Type B pancreatic cell (in vitro differentiated cells): ENCODE measurements at places on chromosomes 11 and 22.

DNA sequence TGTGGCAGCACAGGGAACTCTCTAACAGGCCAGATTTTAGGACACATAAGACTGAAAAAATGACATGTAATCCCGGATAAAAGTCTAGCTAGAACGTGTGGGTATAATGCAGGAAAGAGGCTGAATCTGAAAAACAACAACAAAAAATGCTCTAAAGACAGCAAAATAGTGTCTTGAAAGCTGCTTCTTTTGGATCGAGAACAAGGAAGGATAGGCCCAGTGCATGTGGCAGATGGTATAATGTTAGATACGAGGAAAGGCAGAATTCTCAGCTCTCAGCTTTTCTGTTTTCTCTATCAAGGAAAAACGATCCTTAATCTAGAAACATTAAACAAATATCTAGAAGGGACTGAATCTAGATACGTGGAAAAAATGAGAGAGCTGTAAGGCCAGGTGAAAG is 33.8 kb upstream of the PARVA start:
- DNase-seq, result no peak

- DNase-seq, result no peak
Measured at GRCh38 chr11:5928811-5929210, 13.2 kb upstream of the OR56A3 start.

- no peak for DNase-seq
Measured at GRCh38 chr11:10310301-10310841, 5.5 kb downstream of the ADM start.

- DNase-seq, result no peak
Measured at GRCh38 chr11:30535818-30536217, 50.3 kb downstream of the MPPED2 start.

DNA sequence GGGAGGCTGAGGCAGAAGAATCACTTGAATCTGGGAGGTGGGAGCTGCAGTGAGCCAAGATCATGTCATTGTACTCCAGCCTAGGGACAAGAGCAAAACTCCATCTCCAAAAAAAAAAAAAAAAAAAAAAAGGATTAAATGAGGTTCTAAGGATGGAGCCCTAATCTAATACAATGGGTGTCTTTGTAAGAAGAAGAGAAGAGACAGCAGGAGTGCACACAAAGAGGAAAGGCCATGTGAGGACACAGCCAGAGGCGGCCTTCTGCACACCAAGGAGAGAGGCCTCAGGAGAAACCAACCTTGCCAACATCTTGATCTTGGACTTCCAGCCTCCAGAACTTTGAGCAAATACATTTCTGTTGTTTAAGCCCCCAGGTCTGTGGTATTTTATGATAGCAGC is 66.6 kb upstream of the CECR2 start:
- no peak for DNase-seq

- DNase-seq, result no peak
Measured at GRCh38 chr11:108431370-108431769, 36.0 kb downstream of the C11orf65 start.

DNA sequence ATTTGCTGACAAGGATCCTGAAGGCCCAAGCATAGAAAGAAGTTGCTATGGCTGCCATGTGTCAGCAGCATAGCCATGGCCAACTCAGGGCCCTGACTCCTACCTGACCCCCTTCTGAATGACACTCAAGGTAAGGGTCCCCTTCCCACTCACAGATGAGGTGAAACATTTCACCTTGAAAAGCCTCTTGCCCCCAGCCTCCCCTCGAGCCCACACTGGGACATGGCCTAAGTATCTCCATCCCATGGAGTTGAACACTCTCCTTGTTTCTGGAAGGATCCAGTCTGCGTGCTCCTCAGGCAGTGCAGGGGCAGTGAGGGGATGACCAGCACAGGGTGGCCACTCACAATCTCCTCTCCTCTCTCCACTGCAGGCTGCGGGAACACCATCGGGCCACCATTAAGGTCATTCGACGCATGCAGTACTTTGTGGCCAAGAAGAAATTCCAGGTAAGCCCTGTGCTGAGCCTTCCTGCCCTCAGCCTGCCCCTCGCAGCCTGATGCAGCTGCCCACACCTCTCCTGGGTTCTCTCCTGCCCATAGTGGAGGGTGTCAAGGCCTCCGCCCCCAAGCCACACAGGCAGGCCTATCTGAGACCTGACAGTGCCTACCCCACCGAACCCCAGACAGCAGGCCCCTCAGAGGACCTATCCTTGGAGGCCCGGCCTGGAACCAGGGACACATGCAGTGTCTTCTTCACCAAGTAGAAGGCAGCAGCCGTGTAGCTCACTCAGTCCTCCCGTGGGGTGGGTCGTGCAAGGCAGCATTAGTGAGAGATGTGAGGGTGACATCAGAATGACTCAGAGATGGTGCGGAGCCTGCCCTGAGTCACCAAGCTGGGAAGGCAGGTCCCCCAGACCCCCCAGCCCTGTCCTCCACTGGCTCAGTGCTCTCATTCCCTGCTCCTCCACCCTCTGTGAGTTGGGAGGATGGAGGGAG is 68.9 kb upstream of the KCNQ1OT1 start:
- DNase-seq, result peak; percentile 61

DNA sequence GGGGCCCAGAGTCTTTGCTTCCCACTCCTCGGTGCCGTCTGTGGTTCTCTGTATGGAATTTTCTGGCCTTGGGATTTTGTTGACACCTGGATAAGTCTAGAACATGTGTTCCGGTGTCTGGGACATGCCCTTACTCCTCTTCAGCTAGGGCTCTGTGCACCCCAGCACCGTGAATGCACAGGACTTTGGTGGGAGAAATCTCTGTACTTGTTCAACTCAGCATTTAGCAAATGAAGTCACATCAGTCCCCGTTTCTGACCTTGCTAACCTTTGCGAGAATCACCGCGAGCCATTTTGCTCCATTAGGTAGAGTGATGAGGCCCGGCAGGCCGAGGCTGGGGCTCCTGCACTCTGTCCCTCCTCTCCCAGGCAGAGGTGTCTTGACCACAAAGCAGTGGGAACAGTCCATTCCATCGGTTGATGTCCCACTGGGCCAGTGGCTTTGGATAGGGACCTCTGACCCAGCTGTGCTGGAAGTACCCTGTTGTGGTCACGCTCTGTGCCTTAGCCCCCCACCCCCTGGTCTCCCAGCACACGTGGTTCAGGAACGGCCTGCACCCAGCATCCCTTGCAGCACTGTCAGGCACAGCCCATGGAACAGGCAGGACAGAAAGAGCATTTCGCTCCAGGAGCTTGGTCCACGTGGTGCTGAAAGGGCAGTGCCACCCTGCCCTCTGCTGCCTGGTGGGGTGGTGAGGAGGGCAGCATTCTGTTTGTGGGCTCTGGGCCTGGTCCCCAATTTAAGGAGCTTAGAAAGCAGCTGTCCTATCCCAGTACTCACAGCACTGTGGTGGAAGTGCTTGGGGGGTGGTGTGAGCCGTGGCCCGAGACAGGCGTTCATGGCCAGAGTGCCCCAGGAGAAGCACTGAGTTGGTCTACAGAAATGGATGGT is 73.4 kb downstream of the MED15 start:
- no peak for DNase-seq

GRCh38 chr11:75570559-75571139 is 8.6 kb downstream of the SERPINH1 start:
- no peak for DNase-seq

- no peak for DNase-seq
Measured at GRCh38 chr11:97461044-97461880, 1071.4 kb downstream of the JRKL start.

DNA sequence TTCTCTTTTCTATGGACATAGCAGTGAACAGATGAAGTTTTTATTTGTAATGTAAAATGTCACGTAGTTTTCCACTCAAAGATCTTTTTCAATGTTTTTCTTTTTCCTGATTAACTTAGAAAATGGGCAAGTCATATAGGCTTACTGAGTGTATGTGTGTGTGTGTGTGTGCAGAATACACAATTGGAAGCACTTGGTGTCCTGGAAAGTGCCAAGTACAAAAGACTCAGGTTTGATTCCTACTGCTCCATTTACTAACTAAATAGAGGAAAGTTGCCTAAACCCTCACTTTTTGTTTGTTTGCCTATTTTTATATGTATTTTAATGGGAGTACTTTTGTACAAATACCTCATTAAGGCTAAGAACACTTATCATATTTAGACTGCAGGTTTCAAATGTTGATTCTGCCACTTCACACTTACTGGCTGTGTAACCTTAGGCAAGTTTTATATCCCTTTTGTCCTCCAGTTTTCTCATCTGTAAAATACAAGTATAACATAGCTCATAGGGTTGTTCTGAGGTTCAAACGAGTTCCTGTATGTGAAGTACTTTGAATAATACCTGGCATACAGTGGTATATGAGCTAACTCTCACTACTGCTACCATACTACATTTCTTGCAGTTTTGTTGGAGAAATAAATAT is 90.1 kb downstream of the TYR start:
- DNase-seq, result no peak

- DNase-seq, result no peak
Measured at GRCh38 chr11:82494988-82495432, 238.7 kb downstream of the FAM181B start.

GRCh38 chr22:30856741-30857502 is 111.7 kb downstream of the MORC2 start:
- peak; percentile 34 for DNase-seq

DNA sequence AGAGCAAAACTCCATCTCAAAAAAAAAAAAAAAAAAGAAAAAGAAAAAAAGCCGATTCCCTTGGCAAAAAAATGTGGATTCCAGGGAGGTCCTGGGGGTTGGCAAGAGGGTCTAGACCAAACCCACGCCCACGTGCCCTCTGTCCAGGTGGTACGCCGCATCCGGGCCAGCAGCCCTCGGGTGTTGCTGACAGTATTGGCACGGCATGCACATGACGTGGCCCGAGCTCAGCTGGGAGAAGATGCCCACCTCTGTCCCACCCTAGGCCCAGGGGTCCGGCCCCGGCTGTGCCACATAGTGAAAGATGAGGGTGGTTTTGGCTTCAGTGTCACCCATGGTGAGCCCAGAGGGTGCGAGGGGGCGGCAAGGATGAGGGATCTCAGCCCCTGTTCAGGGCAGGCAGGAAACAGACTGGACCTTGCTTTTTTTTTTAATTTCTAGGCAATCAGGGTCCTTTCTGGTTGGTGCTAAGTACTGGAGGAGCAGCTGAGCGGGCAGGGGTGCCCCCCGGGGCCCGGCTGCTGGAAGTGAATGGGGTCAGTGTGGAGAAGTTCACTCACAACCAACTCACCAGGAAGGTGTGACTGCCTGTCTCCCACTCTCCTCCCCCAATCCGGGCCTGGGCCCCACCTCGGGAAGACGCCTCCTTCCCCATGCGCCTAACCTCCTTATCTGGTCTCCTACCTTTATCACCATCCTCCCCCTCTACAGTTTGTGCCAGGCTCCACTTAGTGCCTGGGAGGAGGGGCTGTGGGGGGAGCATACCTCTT is 2.0 kb downstream of the NHERF4 start:
- DNase-seq, result no peak

DNA sequence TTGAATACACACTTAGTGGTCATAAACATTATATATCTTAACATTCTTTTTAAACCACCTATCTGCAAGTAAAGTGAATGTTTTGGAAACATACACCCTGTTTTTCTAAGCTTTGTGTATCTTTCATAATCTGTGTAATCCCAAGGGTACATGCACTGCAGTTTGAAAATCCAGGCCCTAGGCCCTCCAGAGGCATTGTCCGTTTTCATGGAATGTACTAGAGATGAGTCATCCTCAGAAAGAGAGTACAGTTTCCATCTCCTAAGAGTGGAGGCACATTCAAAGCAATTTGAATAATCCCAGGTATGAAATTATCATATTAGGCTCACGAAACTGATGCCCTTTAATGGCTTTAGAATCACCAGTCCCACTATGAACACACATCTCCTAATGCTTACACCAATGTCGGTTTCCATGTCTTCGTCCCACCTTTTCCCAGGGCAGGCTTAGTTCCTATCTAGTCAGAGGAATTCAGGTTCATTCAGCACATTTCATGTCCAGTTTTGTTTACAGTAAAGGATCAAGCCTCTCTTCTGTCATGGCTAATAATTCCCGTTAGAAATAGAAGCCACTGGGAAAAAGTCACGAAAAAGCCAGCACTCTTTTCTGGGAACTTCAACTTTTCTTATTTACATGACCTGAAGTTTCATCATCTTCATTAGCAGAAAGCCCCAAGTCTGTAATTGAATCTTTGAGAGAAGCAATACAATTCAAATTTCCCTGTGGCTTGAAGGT is 39.5 kb upstream of the CD44 start:
- no peak for DNase-seq

GRCh38 chr22:44211946-44212930 is 31.5 kb downstream of the PARVG start:
- DNase-seq, result peak; percentile 62

DNA sequence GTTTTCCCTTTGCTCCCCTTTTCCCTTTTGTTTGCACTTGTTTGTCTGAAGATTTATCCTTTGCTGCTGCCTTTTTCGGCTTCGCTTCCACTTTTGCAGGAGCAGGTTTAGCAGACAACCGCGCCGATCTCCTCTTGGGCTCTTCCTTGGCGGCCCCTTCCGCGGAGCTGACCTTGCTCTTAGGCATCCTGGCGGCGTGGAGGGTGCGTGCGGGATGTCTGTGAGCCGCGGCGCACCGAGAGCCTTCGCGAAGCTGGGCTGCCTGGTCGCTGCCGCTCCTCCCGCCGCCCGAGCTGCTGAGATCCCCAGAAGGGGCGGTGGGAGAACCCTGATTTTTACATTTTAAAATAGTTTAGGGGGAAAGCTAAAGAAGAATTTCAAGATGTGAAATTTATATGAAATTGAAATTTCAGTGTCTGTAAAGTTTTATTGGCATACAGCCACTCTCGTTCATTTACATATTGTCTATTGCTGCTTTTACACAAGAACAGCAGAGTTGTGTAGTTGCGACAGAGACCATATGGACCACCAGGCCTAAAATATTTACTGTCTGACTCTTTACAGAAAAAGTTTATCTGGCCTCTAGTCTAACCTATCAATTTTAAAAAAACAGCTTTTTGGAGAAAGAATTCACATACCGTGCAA is 105.2 kb upstream of the RRM1 start:
- DNase-seq, result no peak

GRCh38 chr11:40241524-40242051 is 1217.9 kb downstream of the LRRC4C start:
- DNase-seq, result no peak

- DNase-seq, result no peak
Measured at GRCh38 chr22:24723111-24723510, 51.4 kb downstream of the PIWIL3 start.

GRCh38 chr11:9765320-9766101 is 101.6 kb downstream of the SWAP70 start:
- DNase-seq, result no peak

DNA sequence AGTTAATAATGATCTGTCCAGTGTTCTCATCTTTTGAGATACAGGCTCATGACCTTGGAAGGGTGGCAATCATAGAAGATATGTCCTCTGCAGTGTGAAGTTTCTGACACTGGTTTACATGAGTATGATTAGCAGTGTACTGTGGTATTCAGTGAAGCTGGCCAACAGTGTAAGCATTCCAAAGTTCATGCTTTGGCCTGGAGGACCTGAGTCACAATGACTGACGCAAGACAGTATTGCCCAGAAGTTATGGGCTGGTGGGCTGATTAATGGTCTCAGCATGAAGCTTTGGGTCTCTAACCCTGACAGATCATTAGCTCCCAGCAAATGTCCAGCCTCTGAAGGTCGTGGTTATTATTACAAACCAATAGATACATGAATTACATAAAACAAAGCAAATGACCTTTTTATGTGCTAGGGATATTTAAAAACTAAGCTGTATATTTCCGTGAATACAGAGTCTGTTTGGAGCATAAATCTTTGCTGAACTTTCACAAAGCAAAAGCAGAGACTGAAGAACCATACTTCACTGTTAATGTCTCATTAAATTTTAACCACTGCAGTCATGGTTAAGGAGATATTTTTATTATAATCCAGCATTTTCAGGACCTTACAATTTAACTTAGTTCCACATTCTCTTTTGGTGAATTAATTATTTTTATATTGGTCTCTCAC is 28.3 kb upstream of the USP47 start:
- DNase-seq, result no peak

GRCh38 chr11:118319337-118319707 is 14.8 kb downstream of the CD3E start:
- no peak for DNase-seq
